ENCODE measurements at places on chromosomes 1 and 21. TPM values are rescaled to one million over a fixed set of nuclear protein-coding genes. Genes with fewer than 3 reads are reported as not detected.

The RNPC3 gene
- 21.3 TPM for total RNA-seq

The ADIPOR1 gene
- 87.0 TPM for total RNA-seq

The TCHHL1 gene
- not detected for total RNA-seq

The C2CD2 gene
- total RNA-seq = 5.9 TPM

The RUNX3 gene
- total RNA-seq = 0.52 TPM

The MFSD2A gene
- 0.22 TPM for total RNA-seq

- no peaks in the 10 kb centered on the region for H3K36me3 ChIP-seq
- peak overlapping the region; percentile 64 for H3K27ac ChIP-seq
- no peak for DNase-seq
- H3K4me3 ChIP-seq = no peak overlapping the region
- H3K4me1 ChIP-seq = peaks cover 98% of the 10 kb centered on the region
Measured at GRCh38 chr1:180643693-180644092, 11.9 kb downstream of the XPR1 start.

- H3K4me1 ChIP-seq = peaks cover 46% of the 10 kb centered on the region
- peak overlapping the region; percentile 82 for H3K4me3 ChIP-seq
- peaks cover 14% of the 10 kb centered on the region for H3K27me3 ChIP-seq
- H3K36me3 ChIP-seq = no peaks in the 10 kb centered on the region
- peak overlapping the region; percentile 88 for H3K27ac ChIP-seq
Measured at GRCh38 chr1:110208916-110209645, 1.0 kb upstream of the KCNC4 start.

DNA sequence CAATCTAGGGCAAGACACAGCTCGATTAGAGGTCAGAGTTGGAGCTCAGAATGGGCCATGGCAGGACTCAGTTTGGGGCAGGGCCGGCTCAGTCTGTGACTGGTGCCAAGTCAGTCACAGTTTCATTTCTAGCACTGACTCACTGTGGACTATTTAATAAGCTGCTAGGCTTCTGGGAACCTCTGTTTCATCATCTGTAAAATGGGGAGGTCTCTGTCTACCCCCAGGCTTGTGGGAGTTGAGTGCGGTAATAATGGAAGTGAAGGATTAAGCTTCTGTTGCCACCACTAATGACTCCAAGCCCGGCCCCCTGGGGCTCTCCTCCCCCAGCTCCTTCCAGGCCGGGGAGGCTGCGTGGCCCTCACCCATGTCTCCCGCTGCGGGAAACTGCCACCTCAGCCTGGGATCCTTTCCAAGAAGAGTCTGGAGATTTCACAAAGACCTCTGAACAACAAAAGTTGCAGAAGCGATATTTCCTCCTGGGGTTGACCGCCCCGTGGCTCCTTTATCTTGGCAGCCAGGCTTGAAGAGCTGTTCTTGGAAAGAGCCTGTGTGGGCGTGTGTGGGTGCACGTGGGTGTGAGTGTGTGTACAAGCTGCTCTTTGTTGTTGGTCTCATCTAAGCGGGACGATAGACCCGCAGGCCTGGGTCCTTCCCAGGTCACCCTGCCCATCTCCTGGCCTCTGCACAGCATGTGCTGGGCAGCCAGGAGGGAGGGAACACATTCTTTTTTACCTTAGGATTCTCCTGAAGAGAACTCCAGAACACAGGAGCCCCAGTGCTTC is 29.1 kb downstream of the KNCN start:
- no peaks in the 10 kb centered on the region for H3K36me3 ChIP-seq
- H3K27me3 ChIP-seq = peaks cover 82% of the 10 kb centered on the region
- no peak overlapping the region for H3K27ac ChIP-seq
- DNase-seq = no peak

DNA sequence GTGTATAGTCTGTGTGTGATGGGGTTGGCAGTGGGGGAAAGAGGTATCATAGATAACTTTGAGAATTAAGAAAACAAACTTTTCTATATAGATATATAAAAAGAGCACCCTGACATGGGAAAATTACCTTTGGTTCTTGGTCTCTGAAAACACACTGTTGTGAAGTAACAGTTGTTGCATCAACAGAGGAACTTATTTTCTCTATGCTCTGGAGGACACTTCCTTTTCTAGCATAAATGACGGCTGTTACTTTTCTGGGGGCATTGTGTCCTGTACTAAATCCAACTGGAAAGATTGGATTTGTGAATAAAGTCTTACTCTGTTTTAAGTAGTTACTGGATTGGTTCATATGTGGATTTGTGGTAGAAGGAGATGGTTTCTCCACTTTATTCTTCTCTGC is 12.6 kb downstream of the LRIF1 start:
- no peak overlapping the region for H3K27ac ChIP-seq
- no peaks in the 10 kb centered on the region for H3K27me3 ChIP-seq
- H3K36me3 ChIP-seq = peaks cover 71% of the 10 kb centered on the region
- no peaks in the 10 kb centered on the region for H3K4me1 ChIP-seq

DNA sequence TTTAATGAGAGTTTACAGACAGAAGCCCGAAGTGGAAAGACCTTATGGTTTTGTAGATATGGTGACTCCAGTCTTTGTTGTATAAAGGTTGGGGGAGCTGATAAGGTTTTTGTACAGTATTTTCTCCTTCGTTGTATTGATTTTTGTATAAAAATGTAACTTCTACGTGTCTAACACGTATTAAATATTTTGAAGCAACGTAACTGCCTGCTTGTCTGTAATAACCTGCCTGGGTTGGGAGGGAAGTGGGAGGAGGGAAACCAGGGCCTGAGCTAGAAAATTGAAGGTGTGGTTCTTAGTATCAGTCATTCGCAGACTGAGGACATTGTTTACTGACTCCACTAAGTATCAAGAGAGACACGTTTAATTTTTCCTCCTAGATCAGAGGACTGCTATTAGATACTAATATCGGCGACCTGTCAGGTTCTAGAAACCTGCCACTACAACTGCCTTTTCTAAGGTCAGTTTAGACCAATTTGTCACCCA is 2.2 kb downstream of the IER5 start:
- peaks cover 74% of the 10 kb centered on the region for H3K4me1 ChIP-seq
- peaks cover 7% of the 10 kb centered on the region for H3K36me3 ChIP-seq
- DNase-seq = no peak
- peak overlapping the region; percentile 81 for H3K4me3 ChIP-seq

DNA sequence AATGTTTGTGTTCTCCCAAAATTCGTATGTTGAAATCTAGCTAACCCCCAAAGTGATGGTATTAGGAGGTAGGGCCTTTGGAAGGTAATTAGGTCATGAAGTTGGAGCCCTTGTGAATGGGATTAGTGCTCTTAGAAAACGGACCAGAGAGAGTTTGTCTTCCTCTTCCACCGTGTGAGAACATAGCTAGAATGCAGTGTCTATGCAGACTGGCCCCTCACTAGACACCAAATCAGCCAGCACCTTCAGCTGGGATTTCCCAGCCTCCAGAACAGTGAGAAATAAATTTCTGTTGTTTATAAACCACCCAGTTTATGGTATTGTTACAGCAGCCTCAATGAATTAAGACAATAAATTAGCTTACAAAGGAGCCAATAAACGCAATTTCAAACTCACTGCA is 58.0 kb downstream of the KIAA0319L start:
- H3K4me1 ChIP-seq = peaks cover 19% of the 10 kb centered on the region
- no peaks in the 10 kb centered on the region for H3K36me3 ChIP-seq

GRCh38 chr1:119453021-119453420 is 38.1 kb downstream of the HSD3B2 start:
- no peak for DNase-seq
- H3K36me3 ChIP-seq = no peaks in the 10 kb centered on the region
- peaks cover 5% of the 10 kb centered on the region for H3K4me1 ChIP-seq
- H3K27me3 ChIP-seq = no peaks in the 10 kb centered on the region
- no peak overlapping the region for H3K27ac ChIP-seq

- no peak for DNase-seq
- peaks cover 35% of the 10 kb centered on the region for H3K36me3 ChIP-seq
- H3K27me3 ChIP-seq = no peaks in the 10 kb centered on the region
- H3K4me3 ChIP-seq = no peak overlapping the region
- H3K27ac ChIP-seq = no peak overlapping the region
- peaks cover 32% of the 10 kb centered on the region for H3K4me1 ChIP-seq
Measured at GRCh38 chr1:23803674-23804073, 3.1 kb upstream of the GALE start.

DNA sequence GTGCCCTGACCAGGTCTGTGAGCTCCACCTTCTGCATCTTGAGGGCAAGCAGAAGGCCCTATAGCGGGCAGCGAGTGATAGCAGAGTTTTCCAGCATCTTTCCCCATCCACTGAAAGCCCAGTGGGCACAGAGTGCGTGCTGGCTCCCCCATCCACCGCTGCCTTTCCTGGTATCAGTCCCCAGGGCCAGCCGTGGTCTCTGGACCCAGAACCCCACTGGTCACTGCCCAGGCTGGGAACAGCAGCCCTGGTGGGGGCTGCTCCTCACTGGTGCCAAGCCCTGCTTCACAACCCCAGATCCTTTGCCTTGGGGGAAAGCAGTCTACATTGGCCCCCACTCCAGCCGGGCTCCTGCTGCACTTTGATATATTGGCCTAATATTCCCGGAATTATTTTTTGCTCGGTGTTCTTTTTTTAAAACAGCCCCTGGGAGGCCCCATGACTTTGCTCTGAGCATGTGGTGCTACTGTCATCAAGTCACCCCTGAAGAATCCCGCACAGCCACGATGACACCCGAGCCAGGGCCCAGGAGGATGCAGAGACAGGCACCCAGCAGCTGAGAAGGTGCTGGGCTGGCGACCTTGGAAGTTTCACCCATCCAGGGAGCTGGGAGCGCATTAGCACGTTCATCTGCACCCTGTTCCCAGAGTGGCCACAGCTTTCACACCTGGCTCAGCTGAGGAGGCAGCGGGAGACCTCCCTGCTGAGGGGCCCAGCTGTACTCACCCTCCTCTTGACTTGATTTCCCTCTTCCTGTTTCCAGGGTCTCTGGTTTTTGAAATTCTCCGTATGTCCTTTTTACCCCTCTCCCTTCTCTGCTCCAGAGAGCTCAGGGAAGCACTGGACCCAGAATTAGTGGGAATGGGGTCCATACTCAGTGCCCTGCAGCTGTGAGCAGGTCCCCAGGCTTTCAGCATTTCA is 56.9 kb downstream of the KLHDC7A start:
- H3K4me1 ChIP-seq = no peaks in the 10 kb centered on the region
- peaks cover 90% of the 10 kb centered on the region for H3K27me3 ChIP-seq
- no peak for DNase-seq
- H3K27ac ChIP-seq = no peak overlapping the region
- H3K36me3 ChIP-seq = no peaks in the 10 kb centered on the region

Data from left ventricle myocardium inferior (tissue), 1 donor.